ENCODE measurements at places on chromosomes 7 and 10.
A peak's percentile ranks its signal among the peaks of the same experiment; 100 is the strongest.

GRCh38 chr7:4665661-4666060 lies 16.4 kb upstream of the FOXK1 start:
- no peak for DNase-seq

DNA sequence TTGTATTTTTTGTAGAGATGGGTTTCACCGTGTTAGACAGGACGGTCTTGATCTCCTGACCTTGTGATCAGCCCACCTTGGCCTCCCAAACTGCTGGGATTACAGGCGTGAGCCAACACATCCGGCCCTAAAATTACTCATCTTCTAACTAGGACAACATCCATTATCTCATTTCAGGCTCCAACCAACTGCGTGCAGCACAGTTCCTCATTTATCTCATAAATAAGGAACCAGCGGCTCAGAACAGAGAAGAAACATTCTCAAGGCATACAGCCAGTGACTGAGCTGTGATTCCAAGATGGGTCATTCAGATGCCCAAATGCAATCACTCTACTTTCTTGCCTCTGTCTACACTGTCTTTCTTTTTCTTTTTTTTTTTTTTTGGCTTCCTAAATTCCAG lies 356.1 kb downstream of the ELMO1 start:
- no peak for DNase-seq

GRCh38 chr7:8254667-8255066 lies 7.3 kb downstream of the ICA1 start:
- no peak for DNase-seq

- DNase-seq: no peak
Measured at GRCh38 chr10:89242840-89243568, 8.6 kb downstream of the LIPA start.

- DNase-seq: no peak
Measured at GRCh38 chr10:21405981-21406380, 119.5 kb downstream of the SKIDA1 start.

DNA sequence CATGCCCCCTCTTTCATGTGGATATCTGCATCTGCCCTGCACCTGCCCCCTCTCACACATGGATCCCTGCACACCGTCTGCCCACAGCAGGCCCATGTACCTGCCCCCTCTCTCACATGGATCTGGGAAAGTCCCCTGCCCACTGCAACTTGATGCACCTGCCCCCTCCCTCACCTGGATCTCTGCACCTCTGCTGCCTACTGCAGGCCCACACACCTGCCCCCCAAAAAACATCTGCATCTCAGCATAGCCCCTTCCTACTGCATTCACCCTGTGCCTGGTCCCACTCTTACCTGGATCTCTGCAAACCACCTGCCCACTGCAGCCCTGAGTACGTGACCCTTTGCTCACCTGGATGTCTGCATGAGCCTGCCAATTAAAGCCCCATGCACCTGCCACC lies 479.8 kb downstream of the PTPRN2 start:
- no peak for DNase-seq

- DNase-seq: no peak
Measured at GRCh38 chr10:86266446-86267242, 100.0 kb downstream of the GRID1 start.

GRCh38 chr7:138658889-138659288 lies 42.3 kb downstream of the SVOPL start:
- DNase-seq: no peak

DNA sequence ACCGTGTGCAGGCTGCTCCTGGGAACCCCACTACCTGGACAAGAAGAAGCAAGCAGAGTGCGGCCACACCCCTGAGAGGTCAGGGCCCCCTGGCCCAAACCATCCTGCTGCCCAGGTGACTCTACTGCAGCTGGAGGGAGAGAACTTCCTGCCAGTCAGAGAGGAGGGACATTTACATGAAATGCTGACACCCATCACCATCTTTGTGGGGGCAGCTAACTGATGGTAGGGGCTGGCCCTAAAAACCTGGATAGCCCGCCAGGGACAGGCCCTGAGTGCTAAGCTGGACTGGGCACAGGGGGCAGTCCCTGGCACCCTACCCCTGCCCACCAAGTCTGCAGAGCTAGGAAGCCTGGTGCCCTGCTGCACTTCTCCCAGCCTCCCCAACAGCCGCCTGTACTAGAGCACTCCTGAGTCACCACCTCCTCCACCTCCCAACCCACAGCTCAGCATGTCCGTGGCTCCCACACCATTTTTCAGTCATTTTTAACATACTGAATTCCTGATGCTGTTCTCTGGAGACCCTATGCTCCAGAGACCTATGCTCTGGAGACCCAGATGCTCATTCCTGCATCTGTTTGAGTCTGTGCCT lies 27.5 kb downstream of the DPCD start:
- no peak for DNase-seq

DNA sequence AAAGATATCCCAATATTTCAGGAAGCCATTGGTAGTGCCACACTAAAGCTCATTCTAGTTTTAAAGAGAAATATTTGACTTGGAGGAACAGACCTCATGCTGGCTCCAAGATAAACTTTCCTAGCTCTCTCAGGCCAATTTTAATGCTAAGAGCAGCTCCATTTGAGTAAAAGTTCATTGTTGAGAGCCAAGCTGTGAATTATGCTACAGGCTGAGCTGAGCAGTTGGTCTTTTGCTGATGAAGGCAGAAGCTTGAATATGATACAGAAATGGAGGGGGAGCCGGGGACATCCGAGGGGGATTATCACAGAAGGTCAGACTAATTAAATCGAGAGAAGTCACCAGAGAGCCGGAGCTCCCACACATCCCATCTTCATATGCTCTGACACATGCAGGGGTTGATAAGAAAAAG lies 175.7 kb upstream of the AUTS2 start:
- DNase-seq: no peak

DNA sequence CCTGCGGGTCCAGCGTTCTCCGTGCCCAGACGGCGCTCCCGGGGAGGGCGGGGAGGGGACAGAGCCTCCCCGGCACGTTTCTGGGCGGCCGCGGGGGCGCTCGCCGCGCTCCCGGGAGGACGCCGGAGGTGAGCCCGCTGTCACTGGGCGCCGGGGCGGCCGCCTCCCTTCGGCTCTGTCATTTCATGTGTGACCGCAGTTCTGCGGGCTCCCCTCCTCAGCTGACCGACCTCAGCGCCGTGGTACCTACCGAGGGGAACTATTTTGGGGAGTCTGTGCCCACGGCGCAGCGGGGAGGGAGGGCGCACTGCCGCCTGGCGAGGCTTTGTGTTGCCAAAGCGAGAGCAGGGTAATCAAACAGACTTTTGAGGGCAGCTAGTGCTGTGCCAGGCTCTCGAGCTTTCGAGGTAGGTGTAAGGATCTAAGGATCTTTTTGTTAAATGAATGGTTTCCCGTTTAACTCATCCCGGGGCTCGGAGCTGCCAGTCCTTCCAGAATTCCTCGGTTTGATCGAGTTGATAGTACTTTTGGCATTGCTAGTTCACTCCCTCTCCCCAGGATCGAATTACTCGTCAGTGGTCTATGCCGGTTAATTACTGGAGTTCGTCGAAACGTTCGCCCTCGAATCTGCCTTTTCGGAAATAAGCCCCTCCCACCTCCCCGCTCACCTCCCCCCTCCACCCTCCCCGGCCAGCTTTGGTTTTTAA lies 1.9 kb downstream of the ARID5B start:
- peak; percentile 59 for DNase-seq
